ENCODE measurements at places on chromosomes 4 and X.

GRCh38 chrX:151019856-151020255, 36.7 kb downstream of the HMGB3 start:
- no peak for DNase-seq

GRCh38 chr4:93828995-93829819, 654 bp downstream of the ATOH1 start:
- DNase-seq: no peak

DNA sequence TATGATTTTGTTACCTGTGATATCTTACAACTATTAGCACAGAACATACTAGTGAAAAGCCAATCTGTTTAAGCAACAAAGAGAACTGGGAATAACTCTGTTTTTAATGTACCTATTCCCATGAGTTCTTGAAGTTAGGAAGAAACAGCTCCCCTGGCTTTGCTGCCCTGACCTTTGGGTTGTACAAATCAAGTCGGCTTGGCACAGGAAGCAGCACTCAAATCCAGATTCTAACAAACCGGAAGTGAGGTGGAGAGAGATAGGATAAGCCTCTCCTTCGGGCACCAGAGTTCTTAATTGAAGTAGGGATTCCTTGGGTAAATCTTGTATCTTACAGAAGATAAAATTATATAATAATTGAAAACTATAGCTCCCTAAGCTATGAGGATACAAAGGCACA, 144.8 kb upstream of the CPEB2 start:
- no peak for DNase-seq

GRCh38 chrX:30689116-30689515, 35.9 kb downstream of the GK start:
- no peak for DNase-seq

DNA sequence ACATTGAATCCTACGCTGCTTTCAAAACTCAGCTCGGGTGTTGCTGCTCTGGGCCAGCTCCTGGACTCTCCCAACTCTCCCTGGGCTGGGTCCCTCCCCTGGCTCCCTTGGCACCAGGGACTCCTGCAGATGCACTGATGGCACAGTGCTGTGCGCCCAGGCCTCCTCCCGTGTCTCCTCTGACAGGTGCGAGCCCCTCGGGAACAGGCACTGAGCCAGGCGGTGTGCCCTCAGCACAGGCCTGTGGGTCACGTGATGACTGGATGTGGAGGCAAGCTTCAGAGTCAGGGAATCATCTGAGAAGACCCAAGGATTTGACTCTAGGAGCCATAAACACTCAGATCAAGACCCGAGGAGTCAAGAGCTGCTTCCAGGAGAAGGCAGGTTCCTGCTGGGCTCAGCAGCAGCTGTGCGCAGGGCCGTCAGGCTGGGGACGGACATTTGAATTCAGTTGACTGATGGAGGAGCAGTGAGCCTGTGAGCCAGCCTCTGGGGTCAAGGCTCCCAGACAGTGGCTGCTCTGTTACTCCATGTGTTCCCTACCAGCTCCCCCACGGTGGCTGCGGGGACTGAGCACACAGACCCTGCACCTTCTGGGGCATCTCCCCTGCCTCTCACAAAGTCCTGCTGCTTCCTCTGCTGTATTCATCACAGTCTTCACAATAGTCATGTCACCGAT, 33.0 kb downstream of the NAT8L start:
- DNase-seq: no peak

DNA sequence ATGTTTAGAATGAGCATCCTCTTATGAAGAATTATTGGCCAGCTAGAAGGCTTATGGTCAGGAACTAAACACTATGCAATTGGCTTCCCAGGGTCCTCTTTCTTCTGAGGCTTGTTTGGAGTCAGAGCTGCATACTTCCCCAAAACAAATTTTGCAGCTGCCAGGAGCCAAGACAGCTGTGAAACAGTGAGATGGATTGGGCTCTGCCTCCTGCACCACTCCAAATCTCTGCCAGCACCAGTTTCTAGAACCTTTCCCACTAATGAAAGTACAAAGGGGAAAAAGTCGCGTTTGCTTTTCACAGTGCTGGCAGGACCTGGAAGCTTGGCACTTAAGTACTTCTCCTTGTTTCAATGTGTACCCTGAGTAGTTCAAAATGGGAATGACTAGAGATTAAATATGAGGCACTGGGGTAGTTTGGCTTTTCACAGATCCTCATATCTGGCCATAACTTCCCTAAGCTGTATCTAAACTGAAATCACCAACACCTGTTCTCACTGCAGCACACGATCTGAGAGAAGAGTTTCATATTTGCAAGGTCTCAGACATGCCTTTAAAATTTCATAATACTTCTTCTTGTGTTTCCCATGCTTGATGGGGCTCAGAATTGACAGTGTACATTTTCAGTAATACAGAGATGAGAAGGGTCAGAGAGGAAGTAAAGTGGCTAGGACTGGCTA, 20.7 kb upstream of the AR start:
- peak; percentile 13 for DNase-seq

DNA sequence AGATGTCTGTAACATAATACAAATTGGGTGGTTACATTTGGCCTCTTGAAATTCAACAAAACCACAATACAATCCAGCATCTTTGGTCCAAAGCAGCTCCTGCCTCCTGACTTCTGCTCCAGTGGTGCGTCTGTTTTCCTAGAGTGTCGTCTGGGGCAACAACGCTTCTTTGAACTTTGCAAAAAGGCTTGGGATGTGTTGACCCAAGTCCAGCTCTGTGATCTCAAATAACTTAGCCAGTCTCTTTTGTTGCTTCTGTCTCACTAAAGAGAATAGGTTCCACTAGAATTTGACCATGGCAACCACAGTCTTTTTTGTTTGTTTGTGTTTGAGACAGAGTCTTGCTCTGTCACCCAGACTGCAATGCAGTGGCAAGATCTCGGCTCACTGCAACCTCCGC, 324.0 kb downstream of the DHRSX start:
- no peak for DNase-seq

GRCh38 chr4:165588534-165589315, 209.9 kb downstream of the CPE start:
- DNase-seq: no peak

GRCh38 chr4:105808750-105809041, 86.6 kb upstream of the NPNT start:
- peak; percentile 19 for DNase-seq

DNA sequence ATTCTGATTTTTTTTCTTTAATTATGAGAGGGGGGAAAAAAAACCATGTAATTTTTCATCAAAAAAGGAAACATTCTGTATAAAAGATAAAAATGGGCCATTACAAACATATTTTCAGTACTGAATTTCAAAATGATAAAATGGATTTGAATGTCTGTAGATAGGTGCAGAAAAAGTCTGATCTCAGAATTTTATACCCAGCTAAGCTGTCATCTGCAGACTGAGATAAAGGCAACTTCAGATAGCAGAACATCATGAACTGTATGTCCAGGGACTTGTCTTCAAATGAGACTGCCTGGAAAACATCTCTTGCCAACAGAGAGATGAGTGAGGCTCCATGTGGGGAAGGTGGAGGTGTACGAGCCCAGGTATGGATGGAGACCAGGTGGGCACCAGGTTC, 118.5 kb upstream of the PSAPL1 start:
- DNase-seq: no peak
